ENCODE measurements at places on chromosomes 12 and 14. TPM values are rescaled to one million over a fixed set of nuclear protein-coding genes. Genes with fewer than 3 reads are reported as not detected.

Gene NDUFA12
- 369 TPM for total RNA-seq

Gene MUCL1
- not detected for total RNA-seq

Gene B4GALNT3
- total RNA-seq, result 20.9 TPM

Gene KIF26A
- total RNA-seq, result 8.1 TPM

Gene EPYC
- not detected for total RNA-seq

Gene C12orf76
- 6.0 TPM for total RNA-seq

Gene PNP
- total RNA-seq, result 10.8 TPM

Gene C1S
- 287 TPM for total RNA-seq

Gene GLT1D1
- 0.50 TPM for total RNA-seq

Gene OR6C2
- not detected for total RNA-seq

DNA sequence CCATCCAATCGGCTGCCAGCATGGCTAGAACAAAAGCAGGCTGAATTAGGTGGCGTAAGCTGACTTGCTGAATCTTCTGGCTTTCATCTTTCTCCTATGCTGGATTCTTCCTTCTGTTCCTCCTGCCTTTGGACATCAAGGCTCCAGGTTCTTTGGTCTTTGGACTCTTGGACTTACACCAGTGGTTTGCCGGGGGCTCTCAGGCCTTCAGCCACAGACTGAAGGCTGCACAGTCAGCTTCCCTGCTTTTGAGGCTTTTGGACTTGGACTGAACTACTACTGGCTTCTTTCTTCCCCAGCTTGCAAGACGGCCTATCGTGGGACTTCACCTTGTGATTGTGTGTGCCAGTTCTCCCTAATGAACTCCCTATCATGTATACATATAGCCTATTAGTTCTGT lies 42.0 kb downstream of the RPS6KA5 start:
- DNase-seq, result no peak

DNA sequence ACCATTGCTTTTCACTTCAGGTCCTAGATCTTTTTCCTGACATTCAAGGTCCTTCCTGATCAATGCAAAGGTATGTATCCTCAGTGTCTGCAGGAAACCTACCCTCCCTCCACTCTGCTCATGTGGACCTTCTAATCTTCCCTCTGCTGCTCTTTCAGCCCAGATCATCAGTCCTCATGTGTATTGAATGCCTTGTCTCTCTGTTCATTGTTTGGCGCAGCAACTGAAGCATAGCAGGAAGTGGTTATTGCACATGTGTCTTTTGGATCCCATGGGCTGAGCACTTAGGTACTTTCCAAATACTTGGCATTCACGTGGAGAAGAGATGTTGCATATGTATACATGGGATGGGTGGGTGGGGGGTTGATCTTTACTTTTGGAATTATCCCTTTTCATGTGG lies 4.3 kb upstream of the NIN start:
- no peak for DNase-seq

GRCh38 chr12:57479376-57480115 lies at the start of gene ARHGAP9:
TSS of gene ARHGAP9 (minus strand) at chr12:57479866. CDS start at chr12:57479406, 460 bp downstream.
- no peak for DNase-seq

DNA sequence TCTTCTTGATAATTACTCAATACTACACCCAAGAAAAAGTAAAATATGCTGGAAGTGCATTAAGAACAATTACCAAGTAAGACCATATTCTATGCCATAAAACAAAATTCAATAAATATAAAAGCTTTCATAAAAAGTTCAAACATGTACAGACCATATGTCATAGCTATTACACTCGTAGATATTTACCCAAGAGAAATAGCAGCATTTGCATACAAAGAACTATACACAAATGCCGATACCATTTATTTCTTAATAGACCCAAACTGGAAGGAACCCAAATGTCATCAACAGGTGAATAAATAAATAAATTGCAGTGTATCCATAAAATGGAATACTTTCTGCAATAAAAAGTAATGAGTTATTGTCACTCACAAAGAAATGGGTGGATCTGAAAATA lies 78.3 kb upstream of the SLC16A7 start:
- no peak for DNase-seq

DNA sequence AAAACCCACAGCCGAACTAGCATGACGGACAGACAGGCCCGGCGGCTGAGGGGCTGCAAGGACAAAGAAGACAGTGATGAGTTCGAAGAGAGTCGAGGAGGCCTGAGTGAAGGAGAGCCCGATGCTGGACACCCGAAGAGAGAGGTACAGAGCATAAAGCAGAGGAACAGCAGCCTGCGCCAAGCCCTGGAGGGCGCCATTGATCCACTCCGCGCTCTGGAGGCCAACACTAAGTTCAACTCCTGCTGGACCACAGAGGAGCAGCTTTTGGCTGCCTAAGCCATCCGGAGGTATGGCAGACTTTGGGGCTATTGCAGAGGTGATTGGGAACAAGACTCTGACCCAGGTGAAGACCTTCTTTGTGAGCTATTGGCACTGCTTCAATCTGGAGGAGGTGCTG lies 7.8 kb upstream of the PLXNC1 start:
- no peak for DNase-seq

GRCh38 chr14:39302124-39302810 lies 68.6 kb downstream of the MIA2 start:
- no peak for DNase-seq

GRCh38 chr12:30023186-30023585 lies 239.4 kb upstream of the TMTC1 start:
- no peak for DNase-seq

GRCh38 chr14:33617154-33617553 lies 333.7 kb downstream of the EGLN3 start:
- no peak for DNase-seq

- DNase-seq, result no peak
Measured at GRCh38 chr12:22766911-22767420, 142.0 kb downstream of the ETNK1 start.

DNA sequence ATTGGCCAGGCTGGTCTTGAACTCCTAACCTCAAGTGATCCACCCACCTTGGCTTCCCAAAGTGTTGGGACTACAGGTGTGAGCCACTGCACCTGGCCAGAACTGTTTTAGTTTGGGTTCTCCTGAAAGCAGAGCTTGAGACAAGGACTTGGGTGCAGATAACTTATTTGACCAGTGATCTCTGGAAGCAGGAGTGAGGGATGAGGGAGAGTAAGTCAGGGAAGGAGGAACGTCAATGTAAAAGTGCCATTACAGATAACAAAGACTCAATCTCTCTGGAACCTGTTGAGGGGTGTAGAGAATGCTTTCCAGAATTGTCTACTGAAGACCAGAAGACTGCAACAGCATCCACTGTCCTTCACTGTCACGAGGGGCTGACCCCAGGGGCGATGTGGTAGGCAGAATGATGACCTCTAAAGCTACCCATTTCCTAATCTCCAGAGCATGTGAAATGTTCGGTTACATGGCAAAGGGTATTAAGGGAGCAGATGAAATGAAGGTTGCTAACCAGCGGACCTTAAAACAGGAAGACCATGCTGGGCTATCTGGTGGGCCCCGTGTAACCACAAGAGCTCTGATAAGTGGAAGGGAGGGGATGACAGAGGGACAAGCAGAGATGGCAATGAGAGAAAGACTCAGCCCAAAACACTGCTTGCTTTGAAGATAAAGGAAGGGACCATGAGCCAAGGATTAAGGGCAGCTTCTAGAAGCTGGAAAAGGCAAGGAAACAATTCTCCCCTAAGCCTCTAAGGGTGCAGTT lies 207.8 kb downstream of the RBM19 start:
- DNase-seq, result no peak

GRCh38 chr14:73747379-73748211 lies 33.4 kb upstream of the PNMA1 start:
- DNase-seq, result no peak

GRCh38 chr14:103362780-103363179 lies 22.4 kb upstream of the MARK3 start:
- DNase-seq, result no peak

DNA sequence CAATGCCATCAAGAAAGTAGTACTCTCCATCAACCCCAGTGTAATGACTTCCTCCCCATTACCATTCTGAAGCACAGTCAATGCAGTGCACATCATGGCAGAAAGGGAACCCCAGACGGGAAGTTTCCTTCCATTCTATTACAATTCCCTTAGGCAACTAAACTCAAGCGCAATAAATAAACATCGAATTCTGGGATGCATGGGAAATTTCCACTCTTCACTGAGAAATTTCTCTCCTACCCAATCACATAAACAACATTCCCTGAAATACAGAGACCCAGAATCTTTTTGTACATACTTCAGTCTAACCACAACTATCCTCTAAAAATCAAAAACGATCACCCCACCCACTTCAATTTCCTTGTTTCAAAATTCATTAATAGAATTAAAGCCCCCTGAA lies 20.0 kb downstream of the SARNP start:
- no peak for DNase-seq

- no peak for DNase-seq
Measured at GRCh38 chr14:98944989-98945388, 327.0 kb downstream of the BCL11B start.

DNA sequence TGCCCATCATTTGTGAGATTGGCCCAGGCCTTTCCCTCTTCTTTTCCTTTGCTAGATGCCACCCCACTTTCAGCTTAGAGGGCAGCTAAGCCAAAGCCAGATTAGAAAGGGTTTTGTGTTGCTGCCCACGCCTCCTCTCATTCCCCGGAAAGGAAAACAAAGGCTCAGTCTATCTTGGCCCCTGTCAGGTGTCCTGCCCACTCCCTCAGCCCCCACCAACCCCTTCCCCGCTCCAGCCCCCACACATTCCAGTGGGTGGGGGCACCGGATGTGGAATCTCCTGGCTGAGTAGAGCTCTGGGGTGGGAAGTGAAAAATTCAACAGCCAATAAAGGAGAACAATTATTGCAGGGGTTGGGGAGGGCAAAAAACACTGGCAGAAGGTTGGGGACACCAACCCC lies 2.2 kb downstream of the BLOC1S1 start:
- DNase-seq, result no peak

DNA sequence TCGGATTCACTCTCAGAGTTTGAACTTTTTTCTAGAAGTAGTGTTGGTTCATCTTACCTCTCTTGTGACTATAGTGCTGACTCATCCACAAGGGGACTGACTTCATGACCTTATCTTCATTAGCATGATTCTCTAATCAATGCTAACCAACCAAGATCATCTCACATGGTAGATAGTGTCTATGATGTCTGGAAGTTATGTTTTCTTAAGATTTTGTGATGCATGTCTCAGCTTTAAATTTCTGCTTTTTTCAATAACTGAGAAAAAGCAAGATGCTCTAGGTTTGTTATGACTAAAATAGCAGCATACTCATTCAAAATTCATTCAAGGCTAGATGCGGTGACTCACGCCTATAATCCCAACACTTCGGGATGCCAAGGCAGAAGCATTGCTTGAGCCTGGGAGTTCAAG lies 12.3 kb upstream of the SLC35E3 start:
- DNase-seq, result no peak

GRCh38 chr12:52274521-52275120 lies at the start of gene KRT86:
TSS of gene KRT86 (plus strand) at chr12:52274645. CDS start at chr12:52301917, 27,272 bp downstream.
- no peak for DNase-seq

GRCh38 chr12:116261525-116262100 lies 15.9 kb downstream of the MED13L start:
- no peak for DNase-seq

DNA sequence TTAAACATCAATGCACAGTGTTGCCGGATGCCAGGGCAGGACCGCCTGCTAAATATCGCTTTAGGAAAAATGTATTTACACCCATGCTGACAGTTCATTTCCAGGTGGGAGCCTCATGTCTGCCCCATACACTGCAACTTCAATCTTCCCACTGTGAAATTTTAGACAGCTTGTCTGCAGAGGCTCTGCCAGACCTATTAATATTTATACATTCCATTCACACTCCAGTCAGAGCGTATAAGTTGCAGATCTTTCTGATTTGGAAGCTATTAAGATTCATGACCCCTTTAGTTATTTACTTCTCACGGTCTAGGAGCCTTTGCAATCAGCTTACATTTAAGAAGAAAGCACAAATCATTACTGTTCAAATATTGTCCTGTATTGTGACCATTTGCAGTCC lies 357.4 kb downstream of the ATP23 start:
- DNase-seq, result no peak

DNA sequence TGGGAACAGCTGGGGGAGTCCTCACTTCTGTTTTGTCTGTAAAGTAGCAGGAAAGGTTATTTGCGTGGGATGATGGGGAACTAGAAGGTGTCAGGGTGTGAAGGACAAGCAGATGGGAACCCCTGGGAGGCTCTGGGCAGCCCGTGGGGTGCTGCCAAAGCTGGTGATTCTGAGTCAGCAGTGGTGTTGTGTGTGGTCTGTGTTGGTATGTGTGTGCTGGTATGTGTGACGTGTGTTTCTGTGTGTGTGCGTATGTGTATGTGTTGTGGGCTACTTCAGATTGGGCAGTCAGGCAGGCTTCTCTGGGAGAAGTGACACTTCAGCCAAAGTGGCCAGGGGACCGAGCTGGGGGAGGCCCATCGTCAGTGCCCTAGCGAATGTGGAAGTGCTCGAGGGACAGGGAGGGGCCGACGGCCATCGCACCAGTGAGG lies 15.3 kb upstream of the BDKRB2 start:
- DNase-seq, result no peak

- DNase-seq, result no peak
Measured at GRCh38 chr12:31867292-31867691, 91.9 kb upstream of the RESF1 start.

DNA sequence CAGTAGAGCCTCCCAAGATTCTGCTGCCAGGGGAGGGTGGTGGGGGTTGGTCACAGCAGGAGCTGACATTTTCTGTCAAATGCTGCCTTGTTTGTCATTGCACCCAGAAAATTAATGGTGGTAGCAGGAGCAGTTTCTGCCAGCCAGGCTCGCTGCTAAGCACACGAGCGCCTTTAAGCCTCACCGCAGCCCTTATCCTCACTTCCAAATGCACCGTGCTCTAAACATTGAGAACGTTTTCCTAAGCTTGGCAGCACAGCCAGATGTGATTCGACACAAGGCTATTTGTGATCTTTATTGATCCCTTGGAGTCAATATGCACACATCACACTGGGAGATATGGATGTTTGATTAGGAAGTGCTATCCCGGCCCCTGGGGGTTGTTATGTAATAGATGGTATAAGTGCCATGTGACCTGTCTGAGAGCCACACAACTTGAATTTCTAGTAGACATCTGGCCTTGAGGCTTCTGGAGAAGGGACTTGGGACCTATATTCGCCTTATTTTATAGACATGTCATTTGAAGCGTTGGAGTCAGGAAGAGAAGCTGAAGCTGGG lies 31.6 kb upstream of the BEGAIN start:
- DNase-seq, result no peak

DNA sequence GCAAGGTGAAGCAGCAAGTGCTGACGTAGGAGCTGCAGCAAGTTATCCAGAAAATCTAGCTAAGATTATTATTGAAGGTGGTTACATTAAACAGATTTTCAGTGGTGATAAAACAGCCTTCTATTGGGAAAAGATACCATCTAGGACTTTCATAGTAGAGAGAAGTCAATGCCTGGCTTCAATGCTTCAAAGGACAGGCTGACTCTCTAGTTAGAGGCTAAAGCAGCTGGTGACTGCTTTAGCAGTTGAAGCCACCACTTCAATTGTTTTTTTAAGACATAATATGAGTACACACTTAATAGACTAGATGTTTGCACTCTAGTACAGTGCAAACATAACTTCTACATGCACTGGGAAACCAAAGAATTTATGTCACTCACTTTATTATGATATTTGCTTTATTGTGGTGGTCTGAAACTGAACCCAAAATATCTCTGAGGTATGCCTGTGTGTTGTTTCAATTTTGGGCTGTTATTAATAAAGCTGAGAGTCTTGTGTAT lies 1026.9 kb upstream of the FOXG1 start:
- no peak for DNase-seq

Data from left cardiac atrium (tissue), 4 donors.